AG09319 (cell line): ENCODE measurements at places on chromosomes 11 and 22.
A peak's percentile ranks its signal among the peaks of the same experiment; 100 is the strongest.

DNA sequence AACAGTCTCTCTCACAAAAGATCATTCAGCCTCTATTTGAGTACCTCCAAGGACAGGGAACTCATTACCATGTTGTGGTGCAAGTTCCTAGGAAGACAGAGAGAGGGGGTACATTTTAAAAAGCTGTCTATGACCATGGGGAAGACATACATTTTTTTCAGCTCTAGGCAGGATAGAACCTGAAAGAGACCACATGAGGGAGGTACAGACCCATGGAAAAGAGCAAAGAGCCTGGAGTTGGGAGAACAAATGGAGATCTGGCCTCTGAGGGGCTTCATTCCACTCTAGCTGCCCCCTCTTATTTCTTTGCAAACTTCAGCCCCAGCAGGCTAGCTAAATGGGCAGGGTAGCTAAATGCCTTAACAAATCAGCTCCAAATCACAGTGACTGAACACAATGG is 36.3 kb downstream of the KCNC1 start:
- DNase-seq, result no peak

GRCh38 chr22:50432131-50432876 is 42.5 kb downstream of the SBF1 start:
- DNase-seq, result no peak

GRCh38 chr11:45154276-45154675 is 7.8 kb downstream of the PRDM11 start:
- DNase-seq, result no peak

- DNase-seq, result no peak
Measured at GRCh38 chr22:37218771-37219411, 6.6 kb upstream of the SSTR3 start.

GRCh38 chr22:50207383-50208140 is 6.8 kb downstream of the SELENOO start:
- no peak for DNase-seq

GRCh38 chr11:28836285-28837081 is 728.3 kb downstream of the METTL15 start:
- DNase-seq, result no peak

DNA sequence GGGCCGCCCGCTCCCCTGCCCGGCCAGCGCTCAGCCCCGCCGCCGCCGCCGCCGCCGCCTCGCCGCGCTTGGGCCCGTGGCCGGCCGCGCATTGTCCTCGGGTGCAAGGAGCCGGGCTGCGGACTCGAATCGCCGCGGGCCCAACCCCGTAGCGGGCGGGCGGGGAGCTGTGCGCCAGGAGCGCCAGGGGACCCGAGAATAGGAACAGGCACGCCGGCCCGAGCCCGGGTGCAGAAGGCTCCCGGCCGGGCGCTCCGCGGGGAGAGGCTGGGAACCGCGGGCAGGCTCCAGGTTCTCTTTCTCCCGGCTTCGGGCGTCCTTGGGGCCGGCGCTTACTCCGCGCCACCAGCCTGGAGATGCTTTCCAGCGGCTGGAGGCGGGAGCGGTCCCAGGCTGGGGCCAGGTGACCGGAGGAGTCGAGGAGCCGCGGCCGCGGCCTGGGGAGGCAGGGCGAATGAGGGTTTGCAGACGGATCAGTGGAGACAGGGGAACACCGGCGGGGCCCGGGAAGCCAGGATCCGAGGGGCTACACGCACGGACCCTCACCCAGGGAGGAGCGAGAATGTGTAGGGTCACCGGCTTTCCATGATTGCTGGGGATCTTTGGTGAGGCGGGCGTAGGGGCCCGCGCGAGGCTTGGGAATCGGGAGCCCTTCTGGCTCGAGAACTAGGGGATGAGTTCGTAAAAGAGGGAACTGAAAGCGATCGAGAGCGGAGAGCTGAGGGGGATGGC is 726 bp downstream of the PKNOX2 start:
- no peak for DNase-seq

DNA sequence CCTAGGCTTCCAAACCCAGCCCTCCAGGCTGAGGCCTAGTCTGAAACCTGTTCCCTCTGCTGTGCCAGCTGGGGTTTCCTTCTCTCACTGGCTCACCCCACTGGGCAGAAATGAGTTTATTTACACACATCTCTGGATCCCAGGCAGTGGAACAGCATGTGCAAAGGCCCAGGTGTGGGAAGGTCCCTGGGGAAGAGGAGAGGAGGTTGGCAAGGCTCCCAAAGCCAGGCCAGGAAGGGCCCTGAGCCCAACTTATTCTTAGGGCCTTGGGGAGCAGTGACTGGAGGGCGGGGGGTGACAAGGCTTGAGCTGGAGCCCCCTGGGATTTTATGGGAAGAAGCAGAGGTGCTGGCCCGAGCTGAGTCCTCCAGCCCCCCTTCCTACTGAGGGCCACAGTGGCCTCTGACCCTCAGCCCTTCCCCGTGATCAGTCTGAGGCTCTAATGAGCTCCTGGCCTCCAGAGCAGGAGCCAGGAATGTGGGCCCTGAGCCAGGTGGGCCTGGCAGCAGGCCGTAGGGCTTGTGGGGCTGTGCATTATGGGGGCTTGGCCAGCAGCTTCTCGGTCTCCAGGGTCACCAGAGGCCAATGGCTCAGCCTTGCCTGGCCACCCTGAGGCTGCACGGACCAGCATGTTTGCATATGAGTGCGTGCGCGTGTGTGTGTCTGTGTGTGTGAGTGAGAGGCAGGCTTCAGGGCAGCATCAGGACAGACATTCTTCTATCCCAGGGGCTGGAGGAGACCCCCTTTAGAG is 2.9 kb downstream of the MYO7A start:
- peak; percentile 22 for DNase-seq

- no peak for DNase-seq
Measured at GRCh38 chr11:109798521-109798920, 294.7 kb upstream of the ZC3H12C start.

GRCh38 chr11:2131371-2132236 is 7.6 kb downstream of the IGF2 start:
- no peak for DNase-seq

DNA sequence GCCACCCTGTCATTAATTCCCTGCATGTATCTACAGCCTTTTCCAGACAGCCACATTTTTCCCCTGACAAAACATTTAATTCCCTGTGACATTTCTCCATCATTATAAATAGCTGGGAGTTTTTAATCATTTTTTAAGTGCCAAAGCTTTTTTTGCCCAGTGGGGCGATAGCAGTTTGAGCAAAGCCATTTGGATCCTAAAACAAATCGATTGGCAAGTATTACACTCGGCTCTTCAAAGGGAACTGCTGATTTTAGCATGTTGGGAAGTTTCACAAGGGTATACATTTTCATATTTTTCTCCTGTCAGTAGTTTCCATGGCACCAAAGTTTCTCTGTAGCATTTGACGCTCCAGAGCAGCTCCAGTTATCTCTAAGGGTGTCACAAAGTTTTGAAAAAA is 210.8 kb downstream of the HIPK3 start:
- DNase-seq, result no peak

DNA sequence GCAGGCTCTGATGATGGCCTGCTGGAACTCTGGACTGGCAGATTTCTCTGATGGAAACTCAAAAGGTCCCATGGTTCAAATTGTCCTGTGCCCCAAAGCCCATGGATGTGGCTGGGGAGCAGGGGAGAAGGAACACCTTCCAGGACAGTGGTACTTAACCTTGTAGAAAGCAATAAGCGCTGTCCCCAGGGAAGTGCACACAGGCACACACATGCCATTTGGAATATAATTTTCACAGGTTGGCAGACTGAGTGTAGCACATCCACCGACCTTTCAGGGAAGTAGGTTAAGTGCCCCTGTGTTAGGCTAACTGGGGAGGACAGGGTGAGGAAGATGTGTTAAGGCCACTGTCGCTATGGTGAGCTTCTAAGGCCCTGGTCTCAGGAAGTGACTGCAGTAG is 17.8 kb downstream of the DDX25 start:
- DNase-seq, result no peak

GRCh38 chr11:47269829-47270305 is at the start of gene MADD:
MADD (plus strand) TSS chr11:47270133.
- DNase-seq, result no peak

- DNase-seq, result no peak
Measured at GRCh38 chr11:23644443-23644842, 784.2 kb upstream of the CCDC179 start.

DNA sequence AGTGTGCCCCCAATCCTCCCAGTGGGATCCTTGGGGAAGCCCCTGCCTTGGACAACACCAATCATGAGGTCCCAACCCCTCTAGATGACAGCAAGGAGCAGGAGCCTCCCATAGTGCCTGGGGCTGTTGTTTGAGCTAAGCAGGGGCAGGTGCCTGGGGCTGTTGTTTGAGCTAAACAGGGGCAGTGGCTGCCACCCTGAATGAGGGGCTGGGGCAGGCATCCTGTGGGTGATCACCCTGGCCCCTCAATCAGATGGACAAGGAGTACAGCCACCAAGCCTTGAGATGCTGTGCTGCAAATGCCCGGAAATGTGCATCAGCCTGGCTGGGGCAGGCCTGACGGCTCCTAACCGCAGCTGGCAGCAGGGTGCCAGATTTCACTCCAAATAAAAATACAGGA is 66.7 kb downstream of the MYEOV start:
- no peak for DNase-seq

DNA sequence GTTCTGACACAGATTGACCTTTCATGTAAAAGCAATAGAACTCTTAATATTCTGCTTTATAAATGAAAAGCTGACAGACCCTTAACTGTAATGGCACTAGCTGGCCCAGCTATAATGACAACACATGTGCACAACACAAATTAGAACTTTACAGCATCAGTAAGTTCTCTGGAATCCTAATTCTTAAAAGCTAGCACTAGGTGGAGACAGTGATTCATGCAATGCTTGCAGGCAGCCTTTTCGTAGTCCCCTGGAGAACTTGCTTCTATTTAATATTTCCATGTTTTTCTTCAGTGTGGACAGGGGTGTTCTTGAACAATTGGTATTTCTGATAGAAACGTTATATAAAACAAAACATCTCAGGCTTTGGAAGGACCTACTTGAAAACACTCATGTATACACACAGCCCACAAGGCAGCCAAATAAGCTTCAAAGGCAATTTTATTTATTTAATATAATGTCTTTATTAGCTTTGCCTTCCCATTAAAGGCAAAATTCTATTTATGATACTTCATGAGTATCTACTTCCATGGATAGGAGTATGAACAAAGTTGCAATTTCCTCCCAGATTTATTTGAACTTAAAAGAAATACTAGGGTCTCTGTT is 374.3 kb upstream of the MPPED2 start:
- DNase-seq, result peak; percentile 3

DNA sequence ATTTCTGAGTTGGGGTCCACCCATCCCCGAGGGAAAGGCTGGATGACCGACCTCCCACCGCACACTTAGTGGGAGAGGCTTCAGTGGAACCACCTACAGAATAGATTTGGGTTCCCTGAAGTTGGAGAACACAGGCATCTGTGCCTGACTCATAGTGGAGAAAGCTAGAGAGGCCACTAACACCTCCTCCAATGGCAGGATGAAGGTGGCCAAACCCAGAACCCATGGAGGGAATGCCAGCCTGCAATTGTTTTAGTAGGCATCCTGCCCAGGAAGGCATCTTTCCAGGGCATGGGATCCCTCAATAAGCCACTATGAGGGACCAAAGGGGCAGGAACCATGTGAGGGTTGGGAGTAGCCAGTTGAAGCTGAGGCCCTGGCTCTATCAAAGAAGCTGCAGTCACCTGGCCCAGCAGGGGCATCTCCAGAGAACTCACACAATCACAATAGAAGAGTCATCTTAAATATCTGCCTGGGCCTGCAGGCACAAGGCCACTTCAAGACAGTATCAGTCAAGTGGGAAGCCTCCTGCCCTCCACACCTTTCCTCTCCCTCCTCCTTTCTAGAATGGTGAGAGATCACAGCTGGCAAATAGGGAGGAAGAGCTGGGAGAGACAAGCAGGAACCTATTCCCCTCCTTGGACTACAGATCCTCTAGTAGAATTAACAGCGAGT is 124.1 kb upstream of the CSNK2A3 start:
- DNase-seq, result no peak
